ENCODE measurements at places on chromosomes 6 and 20.
A peak's percentile ranks its signal among the peaks of the same experiment; 100 is the strongest.

GRCh38 chr6:115753446-115753845 is 307.2 kb downstream of the FRK start:
- DNase-seq = no peak

- no peak for DNase-seq
These were observed 33.7 kb upstream of the MDGA1 start for GRCh38 chr6:37731371-37731770.

DNA sequence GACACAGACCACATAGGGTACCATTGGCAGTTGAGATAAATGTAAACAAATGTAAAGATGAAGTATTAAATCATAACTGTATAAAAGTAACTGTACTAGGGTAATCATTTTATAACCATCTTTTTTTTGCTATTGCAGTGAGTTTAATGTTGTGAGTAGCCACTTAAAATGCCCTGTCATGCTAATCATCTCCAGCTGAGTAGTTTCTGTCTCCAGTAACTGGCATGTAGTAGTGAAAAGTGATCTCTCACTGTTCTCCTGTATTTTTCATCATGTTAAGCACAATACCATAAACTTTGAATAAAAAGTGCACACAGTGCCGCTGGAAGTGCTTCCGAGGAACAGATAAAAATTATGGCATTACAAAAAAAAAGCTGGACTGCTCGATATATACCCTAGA is 45.0 kb upstream of the OPRM1 start:
- DNase-seq = no peak

- no peak for DNase-seq
These were observed 560.8 kb upstream of the JAG1 start for GRCh38 chr20:11234608-11235007.

DNA sequence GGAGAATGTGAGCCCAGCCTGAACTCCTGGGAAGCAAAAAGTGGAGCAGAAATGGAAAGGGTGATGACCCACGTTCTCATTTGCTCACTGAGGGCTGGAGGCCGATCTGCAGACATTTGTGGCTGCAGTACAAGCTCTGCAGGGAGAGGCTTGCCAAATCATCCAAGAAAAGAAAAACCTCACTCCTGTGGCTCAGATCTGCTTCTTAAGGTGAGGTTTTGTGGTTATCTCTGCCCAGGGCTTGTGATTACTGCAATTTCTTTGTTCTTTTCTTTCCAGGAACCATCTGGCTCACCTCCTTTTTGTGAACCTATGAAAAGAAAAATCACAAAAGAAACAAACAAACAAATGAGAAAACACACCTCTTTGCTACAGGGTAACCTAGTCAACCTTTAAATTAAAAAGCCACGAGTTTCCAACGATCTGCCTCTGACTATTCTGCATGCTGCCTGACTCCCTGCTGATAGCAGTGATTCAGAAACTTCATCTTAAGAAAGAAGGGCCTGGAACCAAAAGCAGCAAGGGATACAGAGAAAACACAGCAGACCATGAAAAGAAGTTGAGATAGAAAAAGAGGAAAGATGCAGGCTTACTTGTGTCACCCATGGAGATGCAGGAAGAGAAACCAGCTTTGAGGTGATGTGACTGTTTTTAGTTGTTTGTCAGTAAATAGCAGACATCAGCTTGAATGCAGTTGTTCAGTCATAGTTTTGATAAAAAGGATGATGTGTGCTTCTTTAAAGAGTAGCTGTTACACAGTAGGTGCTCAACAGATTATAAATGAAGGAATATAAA is 165.1 kb downstream of the LMBRD1 start:
- DNase-seq = no peak

DNA sequence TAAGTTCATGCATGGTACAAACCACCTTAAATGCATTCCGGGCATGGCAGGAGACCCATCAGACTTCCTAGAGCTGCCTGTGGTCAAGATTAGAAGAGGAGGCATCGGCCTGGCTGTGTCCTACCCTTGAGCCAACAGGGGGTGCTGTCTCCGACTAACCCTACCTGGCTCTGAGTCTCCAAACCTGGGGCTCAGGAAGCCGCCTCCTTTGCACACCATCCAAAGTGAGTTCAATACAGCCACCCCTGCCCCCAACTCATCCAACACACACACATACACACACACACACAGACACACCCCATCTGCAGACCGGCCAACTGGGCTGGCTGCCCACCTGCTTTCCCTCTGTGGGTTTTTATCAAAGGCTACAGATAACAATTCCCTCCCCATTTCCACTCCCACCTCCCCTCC is 77.0 kb downstream of the JPH2 start:
- DNase-seq = no peak

DNA sequence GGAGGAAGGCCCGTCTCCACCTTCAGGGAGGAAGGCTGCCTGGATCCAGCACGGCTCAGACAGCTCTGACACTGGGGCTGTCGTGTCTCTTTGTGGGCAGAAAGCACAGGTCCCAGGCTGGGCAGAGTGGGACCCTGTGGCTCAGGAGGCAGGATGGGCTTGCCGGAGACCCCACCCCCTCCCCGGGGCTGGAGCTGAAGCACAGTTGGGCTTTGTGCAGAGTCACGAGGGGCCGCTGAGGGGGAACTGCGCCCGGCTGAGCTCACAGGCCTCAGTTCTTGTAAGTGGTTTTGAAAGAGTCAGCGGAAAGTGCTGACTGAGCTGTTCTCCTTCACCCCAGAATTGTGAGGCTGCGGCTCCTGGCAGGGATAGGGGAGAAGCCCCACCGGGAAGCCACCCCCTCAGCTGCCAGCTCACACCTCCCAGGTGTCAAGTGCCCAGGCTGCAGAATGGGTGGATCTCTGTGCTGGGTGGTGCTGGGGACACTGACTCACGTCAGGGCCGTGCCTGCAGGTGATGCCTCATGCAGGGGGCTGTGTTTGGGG is 145.5 kb upstream of the RNF24 start:
- DNase-seq = peak; percentile 77

DNA sequence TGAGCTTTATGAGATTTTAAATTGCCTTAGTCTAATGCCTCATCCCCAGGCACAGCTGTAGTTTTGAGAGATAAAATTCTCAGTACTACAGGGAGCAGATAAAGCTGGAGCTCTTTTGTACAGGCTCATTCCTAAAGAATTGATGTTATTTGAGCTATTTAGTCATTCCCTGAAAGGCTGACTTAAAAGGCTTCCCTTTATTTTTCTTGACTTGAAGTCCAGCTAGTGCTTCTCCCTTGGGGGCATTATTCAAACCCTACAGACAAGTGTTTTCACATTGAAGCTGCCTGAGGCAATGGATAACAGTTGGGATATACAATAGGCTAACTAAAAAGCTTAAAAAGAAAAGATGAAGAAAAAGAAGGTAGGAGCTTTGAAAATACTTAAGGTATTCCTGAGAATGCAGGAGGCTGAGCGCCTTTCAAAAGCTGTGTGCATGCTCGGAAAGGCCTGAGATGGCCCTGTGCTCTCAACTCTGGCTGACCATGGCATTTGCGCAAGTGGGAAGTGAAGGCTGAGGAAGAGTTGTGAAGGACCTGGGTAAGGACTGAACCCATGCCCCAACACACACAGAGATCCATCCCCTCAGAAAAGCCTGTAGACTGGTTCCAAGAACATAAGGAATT is 315.1 kb downstream of the SMOC2 start:
- no peak for DNase-seq

DNA sequence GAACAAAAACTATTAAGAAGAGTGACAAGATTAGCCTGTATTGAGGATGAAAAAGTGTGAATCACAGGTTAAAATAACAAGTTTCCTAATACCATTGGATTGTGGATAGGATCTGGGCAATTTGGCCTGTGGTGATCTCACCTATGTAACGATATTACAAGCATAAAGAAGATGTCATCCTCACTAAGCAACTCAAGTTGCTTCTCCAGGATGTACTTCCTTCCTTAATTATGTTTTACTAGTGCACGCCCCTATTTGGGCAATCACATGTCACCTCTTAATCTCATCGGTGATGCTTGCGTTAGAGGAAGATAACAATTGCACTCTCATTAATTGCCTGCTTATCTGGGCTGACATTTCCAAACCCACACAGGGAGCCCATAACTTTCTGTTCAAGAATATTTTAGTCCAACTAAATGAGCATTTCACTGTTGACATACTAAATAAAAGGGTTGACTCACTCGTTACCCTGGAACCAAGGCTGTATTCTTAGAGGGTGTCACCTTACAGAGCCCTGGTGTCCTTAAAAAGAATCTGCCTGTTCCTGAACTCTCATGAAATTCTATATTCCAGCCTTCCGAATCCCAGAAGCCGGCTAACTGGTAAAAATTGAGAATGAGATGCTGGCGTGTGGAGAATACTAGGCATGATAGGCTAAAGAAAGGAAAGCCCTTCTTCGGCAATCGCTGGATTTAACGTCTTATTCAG is 88.2 kb upstream of the ATXN1 start:
- no peak for DNase-seq

- no peak for DNase-seq
These were observed 129.8 kb downstream of the TMEM242 start for GRCh38 chr6:157193443-157193996.

GRCh38 chr6:1611322-1611571 is 1.5 kb downstream of the FOXC1 start:
- DNase-seq = no peak

GRCh38 chr20:48211238-48211637 is 426.0 kb upstream of the SULF2 start:
- no peak for DNase-seq

DNA sequence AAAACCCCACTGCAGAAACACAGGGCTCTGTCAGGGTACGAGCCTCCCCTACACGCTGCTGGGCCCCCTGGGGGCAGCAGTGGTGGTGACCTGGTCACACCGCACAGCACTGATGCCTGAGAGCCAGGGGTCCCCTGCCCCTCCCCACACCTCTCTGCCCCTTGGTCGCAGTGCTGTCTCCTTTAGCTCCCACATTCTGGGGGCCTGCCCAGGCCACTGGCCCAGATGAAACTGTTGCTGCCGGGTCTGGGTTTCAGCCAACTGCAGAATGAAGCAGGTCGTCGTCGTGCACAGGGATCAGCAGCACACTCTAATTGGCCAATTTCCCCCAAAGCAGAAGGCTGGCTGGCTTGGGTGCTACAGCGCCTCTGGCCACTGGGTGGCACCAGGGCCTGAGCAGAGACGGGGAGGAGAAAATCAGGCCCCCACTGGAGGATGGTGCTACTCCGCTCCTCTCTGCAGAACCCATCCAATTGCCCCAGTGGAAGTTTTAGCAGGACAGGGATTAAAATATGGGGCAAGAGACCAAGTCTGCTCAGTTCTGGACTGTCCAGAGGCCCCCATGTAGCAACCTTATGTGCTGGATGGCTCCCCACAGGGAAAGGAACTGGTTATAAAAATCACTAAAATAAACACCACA is 26.1 kb downstream of the DIDO1 start:
- DNase-seq = peak; percentile 44

DNA sequence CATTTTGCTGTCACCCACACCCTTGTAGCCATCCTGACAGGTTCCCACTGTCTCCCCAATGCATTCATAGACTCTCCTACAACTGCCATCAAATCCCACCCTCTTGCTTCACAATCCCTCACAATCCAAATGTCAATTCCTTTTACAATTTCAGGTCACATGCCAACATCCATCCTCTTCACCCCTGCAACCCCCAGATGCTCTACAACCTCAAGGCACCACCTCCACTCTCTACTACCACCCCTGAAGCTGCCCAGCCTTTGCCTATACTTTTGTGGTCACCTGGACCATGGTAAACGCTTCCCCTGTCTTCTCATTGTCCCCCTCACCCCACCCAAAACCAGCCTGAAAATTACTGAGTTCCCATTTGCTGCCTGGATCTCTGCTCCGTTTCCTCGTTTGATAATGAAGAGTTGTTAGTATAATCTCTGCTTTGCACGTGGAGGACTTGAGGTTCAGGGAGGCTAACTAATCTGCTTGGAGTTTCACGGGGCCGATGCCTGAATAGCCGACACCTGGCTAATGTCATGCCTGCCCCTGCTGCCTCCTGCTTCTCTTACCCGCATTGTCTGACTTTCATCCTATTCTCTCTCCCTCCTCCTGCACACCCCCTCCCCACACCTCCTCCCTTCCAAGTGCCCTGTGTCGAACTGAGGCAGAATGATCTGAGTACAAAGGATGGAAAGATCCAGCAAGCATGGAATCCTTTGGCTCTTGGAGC is 82.4 kb upstream of the TOX2 start:
- DNase-seq = no peak

DNA sequence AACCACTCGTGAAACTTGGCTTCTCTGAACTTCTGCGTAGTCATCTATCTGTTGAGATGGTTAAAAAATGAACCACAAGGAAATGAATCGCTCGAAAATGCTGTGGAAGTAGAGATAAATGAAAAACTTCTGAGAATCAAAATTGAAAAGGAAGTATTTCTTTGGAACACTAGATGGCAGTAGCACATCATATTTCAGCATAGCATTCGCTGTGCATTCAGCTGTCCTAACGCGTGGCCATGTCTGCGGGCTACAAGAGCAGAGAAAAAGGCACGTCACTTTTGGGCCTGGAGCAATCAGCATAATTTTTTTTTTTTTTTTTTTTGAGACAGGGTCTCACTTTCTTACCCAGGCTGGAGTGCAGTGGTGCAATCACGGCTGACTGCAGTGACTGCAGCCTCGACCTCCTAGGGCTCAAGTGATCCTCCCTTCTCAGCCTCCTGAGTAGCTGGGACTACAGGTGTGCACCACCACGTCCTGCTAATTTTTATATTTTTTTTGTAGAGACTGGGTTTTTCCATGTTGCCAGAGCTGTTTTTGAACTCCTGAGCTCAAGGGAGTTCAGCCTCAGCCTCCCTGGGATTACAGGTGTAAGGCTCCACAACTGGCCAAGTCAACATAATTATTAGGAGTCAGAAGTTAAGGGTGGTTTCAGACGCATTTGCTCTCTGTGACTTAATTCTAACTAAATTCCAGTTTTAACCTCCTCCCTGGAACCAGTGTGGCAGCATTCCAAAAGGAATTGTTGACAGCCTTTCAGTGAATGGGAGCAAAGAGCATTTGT is 8.8 kb upstream of the PERP start:
- no peak for DNase-seq
